Stimulated activated CD4-positive, alpha-beta T cell treated with anti-CD3 and anti-CD28 coated beads, Interleukin-15, amount 100 ng/mL, for 24 hours (primary cell): ENCODE measurements at places on chromosomes 5 and 9.

GRCh38 chr5:103362211-103362610 is 103.6 kb downstream of the MACIR start:
- no peak for DNase-seq

GRCh38 chr9:97970165-97970564 is 13.0 kb upstream of the ANP32B start:
- DNase-seq, result no peak

DNA sequence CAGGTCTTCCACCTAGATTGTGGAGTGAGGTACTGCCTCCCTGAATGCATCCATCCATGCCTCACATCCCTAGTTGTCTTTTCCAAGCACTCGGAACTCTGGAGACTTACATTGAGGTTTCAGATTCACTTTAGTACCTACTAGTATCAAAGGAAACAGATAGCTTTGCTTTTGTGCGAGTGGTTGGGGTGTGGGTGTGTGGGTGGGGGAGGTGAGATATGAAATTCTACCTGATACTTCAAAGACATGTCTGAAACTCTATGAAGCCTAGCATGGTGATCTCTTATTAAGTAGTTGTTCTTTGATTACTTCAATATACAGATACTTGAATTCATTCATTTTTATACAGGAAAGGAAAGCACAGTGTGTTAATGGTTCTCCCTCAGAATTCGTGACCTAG is 64.4 kb downstream of the MCCC2 start:
- peak; percentile 68 for DNase-seq

DNA sequence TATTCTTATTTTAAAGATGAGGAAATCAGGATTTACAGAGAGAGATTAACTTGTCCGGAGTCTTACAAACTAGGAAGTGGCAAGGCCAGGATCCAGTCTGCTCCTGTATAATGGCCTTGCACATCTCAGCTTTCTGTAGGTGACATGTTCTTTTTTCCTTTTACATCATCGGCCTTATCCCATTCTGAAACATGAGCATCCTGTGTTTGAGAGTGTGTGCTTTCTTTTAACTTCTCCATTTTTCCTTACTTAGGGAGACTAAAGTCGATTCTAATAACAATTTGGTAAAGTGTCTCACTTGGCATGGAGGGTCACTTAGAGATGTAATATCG is 214.6 kb downstream of the CD180 start:
- DNase-seq, result no peak

GRCh38 chr5:177430140-177430951 is 3.9 kb downstream of the GRK6 start:
- DNase-seq, result peak; percentile 27

DNA sequence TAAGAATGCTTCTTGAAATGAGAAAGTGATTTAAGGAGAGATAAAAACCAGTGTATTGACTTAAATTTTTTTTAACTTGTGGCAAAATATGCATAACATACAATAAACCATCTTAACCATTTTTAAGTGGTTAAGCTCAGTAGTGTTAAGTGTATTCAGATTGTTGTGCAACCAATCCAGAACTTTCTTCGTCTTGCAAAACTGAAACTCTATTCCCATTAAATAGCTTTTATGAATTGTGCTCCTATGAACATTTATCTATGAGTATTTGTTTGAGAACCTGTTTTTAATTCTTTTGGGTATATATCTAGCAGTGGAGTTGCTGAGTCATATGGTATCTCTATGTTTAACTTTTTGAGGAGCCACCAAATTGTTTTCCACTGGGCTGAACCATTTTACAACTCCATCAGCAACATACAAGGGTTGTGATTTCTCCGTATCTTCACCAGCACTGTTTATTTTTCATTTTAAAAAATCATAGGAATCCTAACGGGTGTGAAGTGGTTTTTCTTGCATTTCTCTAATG is 76.6 kb upstream of the ACTBL2 start:
- DNase-seq, result no peak

DNA sequence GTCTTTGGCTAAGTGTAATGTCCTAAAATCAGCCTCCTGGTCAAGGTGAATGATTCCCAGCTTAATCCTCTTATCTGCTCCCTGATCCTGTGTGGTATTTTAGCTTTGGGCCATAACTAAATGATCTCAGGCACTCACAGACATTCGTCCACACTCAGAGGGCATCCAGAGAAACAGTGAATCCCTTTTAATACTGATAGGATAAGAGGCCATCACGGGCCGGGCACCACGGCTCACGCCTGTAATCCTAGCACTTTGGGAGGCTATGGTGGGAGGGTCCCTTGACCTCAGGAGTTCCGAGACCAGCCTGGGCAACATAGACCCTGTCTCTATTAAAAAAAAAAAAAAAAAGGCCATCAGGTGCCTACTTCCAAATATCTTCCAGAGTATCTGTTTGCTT is 6.3 kb downstream of the PDCL start:
- DNase-seq, result no peak

DNA sequence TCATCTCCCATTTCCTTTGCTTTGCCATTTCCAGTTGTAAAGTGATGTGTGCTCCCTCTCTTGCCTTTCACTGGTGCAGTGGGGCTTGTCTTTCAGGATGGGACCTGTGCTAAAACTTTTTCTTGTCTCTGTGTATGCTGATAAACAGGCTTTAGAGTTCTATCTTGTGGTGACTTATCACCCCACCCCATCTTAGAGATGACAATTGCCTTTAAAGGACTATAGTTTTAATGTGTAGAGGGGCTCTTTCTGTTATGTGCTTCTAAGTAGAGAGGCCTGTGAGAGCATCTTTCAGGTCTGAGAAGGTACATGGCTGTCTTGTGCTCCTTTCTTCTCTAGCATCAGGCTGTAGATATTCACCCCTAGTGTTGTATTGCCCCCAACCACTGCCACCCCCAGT is 21.9 kb downstream of the MAN2A1 start:
- no peak for DNase-seq

GRCh38 chr9:37144762-37145161 is 24.4 kb downstream of the ZCCHC7 start:
- no peak for DNase-seq

- no peak for DNase-seq
These were observed 4.4 kb upstream of the DCTN4 start for GRCh38 chr5:150763023-150763769.

DNA sequence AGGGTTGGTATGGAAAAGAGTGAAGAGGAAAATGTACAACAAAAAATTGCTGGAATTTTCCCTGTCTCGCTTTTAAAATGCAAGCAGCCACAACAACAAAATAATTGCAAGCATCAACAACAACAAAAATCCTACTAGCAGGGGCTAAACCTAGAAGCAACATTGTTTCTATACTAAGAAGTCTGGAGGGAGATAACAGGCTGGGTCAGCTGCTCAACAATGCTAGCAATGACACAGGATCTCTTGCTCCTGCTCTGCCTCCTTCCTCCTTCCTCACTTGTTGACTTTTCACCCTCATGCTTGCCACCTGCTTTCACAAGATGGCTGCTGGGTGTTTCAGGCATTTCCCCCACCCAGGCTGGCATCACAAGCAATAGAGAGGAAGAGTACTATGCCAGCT is 7.6 kb upstream of the AOPEP start:
- no peak for DNase-seq

- DNase-seq, result no peak
These were observed 30.5 kb upstream of the ERBIN start for GRCh38 chr5:65895891-65896290.

GRCh38 chr5:101142102-101142501 is 239.0 kb upstream of the ST8SIA4 start:
- no peak for DNase-seq

DNA sequence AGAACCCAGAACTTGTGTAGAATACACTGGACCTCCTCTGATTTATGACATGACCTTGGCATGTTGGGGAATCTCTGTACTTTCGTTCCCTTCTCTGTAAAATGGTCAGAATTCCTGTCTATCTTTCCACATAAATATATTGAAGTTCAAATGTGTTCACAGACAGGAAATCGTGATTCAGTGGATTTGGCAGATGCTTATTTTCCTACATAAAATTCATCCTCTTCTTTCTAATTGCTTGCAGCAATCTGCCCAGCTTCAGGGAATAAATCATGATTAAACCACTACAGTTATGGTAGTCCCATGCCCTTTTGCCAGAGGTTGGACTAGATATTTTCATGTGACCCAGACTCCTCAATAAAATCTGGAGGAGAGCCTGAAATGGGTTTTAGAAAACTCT is 52.1 kb upstream of the ARL15 start:
- DNase-seq, result no peak

DNA sequence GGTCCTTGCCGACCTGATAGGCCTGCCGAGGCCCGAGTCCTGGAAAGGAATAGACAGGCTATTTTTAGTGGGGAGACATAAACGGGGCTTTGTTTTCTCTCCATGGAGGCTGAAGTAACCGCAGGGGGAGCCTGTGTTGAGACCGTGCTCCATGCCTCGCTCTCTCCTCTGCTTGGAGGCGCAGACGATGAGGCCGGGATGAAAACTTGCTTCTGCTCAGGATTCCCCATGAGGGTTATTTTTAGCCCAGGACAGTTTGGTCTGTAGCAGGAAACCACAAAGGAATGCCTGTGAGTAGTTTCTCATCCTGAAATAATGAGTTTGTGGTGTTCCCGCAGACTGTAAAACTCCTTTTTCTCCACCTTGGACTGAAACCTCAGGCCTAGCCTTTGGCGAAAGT is 81.9 kb upstream of the RARS1 start:
- no peak for DNase-seq

DNA sequence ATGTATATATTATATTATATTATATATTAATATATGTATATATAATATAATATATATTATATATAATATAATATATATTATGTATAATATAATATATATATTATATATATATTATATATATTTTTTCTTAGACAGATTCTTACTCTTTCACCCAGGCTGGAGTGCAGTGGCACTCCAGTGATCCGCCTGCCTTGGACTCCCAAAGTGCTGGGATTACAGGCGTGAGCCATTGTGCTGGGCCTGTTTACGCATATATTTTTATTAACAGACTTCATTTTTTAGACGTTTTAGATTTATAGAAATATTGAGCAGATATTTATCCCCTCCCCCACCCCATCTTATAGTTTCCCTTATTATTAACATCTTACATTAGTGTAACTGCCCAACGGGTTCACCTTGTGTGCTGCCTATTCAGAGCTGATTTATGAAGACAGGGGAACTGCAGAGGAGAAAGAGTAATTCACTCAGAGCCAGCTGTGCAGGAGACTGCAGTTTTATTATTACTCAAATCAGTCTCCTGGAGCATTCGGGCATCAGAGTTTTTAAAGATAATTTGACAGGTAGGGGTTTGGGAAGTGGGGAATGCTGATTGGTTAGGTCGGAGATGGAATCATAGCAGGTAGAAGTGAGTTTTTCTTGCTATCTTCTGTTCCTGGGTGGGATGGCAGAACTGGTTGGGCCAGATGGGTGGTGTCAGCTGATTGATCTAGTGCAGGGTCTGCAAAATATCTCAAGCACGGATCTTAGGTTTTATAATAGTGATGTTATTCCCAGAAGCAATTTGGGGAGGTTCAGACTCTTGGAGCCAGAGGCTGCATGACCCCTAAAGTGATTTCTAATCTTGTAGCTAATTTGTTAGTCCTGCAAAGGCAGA is 93.4 kb downstream of the UNC13B start:
- no peak for DNase-seq

DNA sequence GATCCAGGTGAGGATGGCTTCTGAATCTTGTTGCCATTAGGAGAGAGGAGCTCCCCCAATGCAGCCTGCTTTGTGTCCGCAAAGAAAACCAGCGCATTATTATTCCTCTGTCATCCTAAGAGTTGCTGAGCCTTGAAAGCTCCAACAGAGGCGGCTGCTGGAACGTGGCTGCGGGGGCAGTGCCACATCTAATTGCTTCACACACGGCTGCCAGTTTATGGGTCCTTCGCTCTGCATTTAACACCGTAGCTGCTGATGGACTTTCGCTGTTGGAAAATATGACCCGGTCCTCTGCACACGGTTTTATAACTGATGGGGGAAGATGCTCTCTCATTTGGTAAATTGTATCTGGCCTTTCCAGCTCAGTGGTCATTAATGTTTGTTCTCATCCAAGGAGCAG is 38.0 kb downstream of the ZNF622 start:
- DNase-seq, result no peak

DNA sequence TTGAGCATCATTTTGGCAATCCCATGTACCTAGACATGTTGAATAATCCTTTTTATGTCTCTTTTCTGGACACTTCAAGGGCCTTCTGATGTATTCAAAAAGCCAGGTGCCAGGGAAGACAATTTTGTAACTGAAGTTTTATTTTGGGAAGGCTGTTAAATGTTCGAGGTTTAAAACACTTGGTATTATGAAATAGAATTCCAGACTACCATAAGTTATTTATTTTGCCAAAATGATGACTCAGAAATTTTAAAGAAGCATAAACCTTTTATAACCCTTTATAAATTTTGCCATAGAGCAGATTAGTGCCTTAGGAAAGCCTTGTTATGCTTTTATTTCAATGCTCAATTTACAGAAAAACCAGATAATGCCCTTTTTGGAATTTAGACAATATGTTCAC is 30.3 kb upstream of the UHRF2 start:
- DNase-seq, result no peak

DNA sequence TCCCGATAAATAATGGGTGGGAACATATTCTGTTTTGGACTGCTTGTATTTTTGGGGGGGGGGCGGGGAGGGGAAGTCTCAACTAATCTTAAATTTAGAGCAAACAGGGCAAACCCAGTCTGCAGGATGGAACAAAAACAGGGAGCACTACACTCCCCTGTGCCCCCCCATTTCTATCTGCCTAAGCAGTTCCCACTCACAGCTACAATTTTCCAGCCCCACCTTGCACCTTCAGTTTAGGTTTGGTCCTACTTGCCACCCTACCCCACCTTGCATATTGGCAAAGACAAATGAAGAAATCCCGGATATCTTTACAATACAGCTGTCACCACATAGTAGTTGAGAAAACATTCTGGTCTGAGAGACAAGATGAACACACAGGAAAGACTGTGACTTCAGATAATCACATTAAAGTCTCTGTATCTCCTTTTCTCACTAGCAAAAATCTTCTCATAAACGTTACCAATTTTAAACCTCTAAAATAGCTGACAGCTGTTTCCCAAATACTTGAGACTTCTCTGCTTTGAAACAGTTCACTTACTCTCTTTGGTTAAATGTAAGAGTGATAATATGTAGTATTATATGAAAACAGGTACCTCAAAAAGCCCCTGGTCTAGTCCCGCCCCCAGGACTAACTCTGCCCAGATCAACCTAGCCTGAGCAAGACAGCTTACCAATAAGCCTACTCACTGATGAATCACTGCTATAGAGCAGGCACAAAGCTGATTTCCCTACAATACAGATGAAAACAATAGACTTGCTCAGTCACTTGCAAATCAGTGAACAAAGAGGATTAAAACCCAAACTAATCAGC is 5.2 kb upstream of the RAPGEF6 start:
- peak; percentile 66 for DNase-seq
